ENCODE measurements at places on chromosomes 3 and 15.

- DNase-seq, result no peak
- no peak overlapping the region for H3K4me3 ChIP-seq
- H3K27me3 ChIP-seq, result no peaks in the 10 kb centered on the region
- H3K27ac ChIP-seq, result no peak overlapping the region
- H3K4me1 ChIP-seq, result no peaks in the 10 kb centered on the region
These were observed 346.3 kb downstream of the TIGIT start for GRCh38 chr3:114640126-114640525.

GRCh38 chr3:9862391-9863057, 17.5 kb downstream of the CIDEC start:
- no peak overlapping the region for H3K27ac ChIP-seq
- DNase-seq, result peak; percentile 15
- no peak overlapping the region for H3K4me3 ChIP-seq
- peaks cover 32% of the 10 kb centered on the region for H3K27me3 ChIP-seq

DNA sequence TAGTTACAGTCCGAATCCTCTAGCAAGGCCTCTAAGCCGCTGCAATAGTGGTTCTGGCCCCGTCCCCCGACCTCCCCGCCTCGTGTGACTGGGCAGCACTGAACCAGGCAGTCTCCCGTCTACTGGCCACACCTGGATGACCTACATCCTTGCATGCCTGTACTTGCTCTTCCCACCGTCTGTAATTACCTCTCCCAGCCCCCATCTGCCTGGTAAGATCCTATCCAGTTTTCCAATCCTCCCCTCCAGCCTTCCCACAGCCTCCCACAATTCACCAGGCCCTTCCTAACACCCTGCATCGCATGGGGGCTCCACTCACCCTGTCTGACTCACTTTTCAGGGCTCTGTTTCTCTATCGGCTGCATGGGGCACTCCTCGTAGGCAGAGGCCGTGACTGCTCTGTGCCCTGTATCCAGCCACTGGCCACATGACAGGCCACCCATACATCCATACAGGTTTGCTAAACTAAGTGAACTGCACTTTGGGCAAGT, 32.8 kb downstream of the XXYLT1 start:
- no peaks in the 10 kb centered on the region for H3K4me1 ChIP-seq
- H3K27ac ChIP-seq, result no peak overlapping the region
- peaks cover 3% of the 10 kb centered on the region for H3K36me3 ChIP-seq
- DNase-seq, result no peak
- H3K4me3 ChIP-seq, result no peak overlapping the region
- H3K27me3 ChIP-seq, result no peaks in the 10 kb centered on the region

DNA sequence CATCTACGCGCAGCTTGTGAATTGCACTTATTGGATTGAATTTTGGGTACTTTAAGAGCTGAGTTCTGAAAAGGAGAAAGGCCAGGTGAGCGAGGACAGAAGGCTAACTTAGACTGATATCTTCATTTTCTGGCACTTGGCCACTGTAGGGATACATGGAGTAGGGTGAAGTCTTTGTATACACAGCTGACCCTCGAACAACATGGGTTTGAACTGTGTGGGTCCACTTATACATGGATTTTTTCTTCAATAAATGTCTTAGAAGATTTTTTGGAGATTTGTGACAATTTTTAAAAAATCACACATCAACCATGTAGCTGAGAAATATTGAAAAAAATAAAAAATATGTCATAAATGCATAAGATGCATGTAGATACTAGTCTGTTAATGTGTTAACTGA, 18.3 kb downstream of the PTPRG start:
- DNase-seq, result no peak
- no peaks in the 10 kb centered on the region for H3K36me3 ChIP-seq
- H3K27ac ChIP-seq, result no peak overlapping the region

DNA sequence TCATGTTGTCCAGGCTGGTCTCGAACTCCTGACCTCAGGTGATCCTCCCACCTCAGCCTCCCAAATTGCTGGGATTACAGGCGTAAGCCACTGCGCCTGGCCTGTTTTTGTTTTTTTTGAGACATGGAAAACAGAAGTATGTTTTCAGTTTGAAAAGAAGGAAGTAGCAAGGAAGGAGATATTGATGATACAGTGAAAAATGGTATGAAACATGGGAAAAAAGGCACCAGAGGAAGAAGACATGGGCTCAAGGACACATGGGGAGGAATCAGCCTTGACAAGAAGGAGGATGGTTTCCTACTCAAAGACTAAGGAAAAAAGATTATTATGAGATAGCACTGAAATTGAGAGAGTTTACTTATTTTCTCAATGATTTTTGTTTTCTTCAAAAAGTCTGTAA, 30.7 kb downstream of the FMN1 start:
- H3K36me3 ChIP-seq, result no peaks in the 10 kb centered on the region
- H3K27me3 ChIP-seq, result peaks cover 4% of the 10 kb centered on the region
- no peak overlapping the region for H3K27ac ChIP-seq
- DNase-seq, result no peak
- H3K4me3 ChIP-seq, result no peak overlapping the region

DNA sequence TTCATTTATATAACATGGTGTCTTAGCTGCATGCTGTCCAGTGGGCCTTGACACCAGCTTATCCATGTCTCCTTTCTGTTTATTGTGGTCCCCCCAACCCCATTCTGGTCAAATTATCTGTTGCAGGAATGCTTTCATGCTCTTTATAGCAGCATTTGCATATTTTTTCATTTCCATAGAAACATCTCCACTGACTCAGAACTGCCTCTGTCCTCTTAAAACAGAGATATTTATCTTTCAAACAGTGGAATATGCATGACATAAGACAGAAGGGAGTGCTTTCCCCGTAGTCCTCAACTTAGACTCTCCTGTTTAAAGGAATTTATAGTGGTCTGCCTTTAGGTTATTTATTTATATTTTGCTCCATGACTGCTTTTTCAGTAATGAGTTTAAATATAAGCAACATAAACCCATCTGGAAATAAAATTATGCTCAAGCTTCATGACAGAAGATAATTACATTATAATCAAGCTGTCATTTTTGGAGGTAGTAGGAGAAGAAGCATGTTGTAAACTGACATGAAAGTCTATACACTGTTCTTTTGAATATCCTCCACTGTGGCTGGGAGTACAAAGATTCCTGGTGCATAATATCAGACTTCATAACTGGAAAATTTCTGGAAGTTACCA, 179.5 kb upstream of the CD96 start:
- H3K27me3 ChIP-seq, result no peaks in the 10 kb centered on the region
- H3K36me3 ChIP-seq, result no peaks in the 10 kb centered on the region
- no peak overlapping the region for H3K4me3 ChIP-seq
- no peaks in the 10 kb centered on the region for H3K4me1 ChIP-seq
- H3K27ac ChIP-seq, result no peak overlapping the region

DNA sequence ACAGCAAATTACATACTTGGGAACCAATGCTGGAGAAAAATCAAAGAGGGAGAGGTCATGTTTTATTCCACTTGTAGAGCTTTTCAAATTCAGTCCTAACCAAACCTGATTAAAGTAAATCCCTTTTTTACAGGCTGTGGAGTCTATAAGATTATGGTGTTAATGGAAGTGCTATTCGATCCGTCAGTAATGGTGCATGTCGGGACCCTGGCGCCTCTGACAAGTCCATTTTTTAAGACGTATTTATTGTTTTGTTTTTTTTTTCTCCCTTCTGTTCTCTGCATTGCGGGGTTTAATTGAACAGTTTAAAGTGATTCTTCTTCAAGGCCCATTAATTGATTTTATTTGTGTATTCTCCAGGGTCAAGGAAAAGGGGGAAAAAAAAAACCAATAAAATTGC, 725.9 kb downstream of the TUSC7 start:
- H3K27ac ChIP-seq, result no peak overlapping the region
- DNase-seq, result no peak
- no peak overlapping the region for H3K4me3 ChIP-seq
- no peaks in the 10 kb centered on the region for H3K36me3 ChIP-seq
- no peaks in the 10 kb centered on the region for H3K4me1 ChIP-seq

DNA sequence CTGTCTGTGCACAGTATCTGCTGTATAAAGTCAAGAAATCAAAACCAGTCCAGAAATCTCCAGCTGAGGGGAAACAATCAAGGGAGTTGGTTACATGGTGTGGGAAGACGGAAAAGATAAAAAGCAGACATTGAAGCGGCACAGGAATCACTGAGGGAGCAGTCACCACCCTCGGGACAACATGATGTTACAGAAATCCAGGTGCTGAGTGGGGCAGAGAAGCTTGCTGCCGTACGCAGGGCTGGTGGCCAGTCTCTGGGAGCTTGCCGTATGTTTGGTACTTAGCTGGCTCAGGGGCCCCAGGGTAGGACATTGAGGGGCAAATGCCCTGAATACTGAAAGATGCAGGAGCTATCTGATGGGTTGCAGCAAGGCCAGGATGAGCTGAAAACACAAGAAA, 237.9 kb downstream of the EDEM1 start:
- H3K4me3 ChIP-seq, result no peak overlapping the region
- no peaks in the 10 kb centered on the region for H3K36me3 ChIP-seq
- no peak for DNase-seq
- peaks cover 3% of the 10 kb centered on the region for H3K4me1 ChIP-seq

DNA sequence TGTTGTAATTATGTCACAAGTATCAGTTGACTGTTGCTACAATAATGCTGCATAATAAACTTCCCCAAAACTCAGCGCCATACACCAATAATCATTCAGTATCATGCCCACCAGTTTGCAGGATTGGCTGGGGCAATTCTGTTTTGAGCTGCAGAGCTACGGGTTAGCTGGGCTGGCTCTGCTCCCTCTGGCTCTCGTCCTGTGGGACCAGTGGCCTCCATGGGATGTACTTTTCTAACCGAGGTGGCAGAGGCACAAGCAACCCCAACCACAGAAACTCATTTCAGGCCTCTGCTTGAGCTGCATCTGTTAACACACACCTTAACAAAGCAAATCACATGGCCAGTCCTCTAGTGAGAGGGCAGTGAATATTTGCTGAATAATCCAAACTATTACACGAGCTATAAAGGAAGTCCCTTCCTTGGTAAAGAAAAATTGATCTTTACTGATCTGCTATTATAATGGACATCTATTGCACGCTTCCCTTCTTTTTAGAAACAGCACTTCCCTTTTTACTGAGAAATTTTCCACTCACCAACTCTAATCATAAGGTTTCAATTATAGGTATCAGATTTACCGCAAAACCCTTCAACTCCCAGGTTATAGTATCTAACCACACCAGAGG, 10.9 kb upstream of the BCL2A1 start:
- H3K4me1 ChIP-seq, result no peaks in the 10 kb centered on the region
- no peak overlapping the region for H3K4me3 ChIP-seq
- H3K27me3 ChIP-seq, result no peaks in the 10 kb centered on the region
- no peak overlapping the region for H3K27ac ChIP-seq

DNA sequence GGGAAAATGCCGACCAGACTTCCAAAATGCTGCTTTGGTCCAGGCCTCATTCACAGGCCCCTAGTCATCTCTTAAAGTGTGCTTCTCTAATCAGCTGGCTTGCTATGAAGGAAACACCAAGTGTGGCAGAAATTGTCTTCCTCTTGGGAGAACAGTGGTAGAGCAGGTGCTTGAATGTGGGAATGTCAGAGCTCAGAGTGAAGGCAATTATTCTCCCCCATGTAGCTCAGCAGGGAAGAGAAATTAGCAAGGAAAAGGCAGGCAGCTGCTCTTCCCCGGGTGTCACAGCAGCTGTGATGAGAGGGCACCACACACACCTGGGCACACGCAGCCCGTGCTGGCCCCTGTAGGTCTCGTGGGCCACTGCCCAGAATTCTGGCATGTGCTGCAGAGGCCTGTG, 358.5 kb downstream of the WDR72 start:
- no peaks in the 10 kb centered on the region for H3K4me1 ChIP-seq
- H3K27ac ChIP-seq, result no peak overlapping the region
- H3K36me3 ChIP-seq, result no peaks in the 10 kb centered on the region
- H3K27me3 ChIP-seq, result no peaks in the 10 kb centered on the region
- no peak for DNase-seq

DNA sequence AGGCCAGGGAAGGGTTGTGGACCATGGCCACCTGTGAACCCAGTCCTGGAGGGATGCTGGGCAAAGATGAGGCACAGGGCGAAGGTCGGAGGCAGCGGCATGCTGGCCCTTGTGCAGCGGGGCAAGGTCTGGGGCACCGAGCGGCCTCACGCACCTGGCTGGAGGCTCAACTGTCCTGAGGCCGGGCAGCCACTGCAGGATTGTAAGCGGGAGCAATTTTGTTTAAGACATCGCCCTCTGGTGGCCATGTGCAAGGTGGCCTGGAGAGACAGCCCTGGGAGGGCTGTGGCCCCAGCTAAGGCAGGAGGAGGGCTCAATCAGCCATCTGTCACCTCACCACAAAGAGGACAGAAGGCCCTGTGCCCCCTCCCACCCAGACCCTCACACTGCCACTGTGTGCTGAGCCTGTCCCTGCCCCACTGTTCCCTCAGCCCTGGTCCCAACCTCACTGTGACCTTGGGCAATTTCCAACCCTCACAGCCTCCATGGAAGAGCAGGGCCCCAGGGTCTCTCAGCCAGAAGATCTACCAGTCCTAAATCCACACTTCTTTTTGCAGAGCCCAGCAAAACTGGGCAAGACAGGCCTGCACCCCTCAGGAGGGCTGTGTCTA, 46.2 kb downstream of the TPRA1 start:
- H3K27ac ChIP-seq, result no peak overlapping the region
- no peaks in the 10 kb centered on the region for H3K4me1 ChIP-seq
- no peaks in the 10 kb centered on the region for H3K36me3 ChIP-seq
- H3K4me3 ChIP-seq, result no peak overlapping the region
- DNase-seq, result peak; percentile 43
